ENCODE measurements at places on chromosomes 11 and 22.

- no peak for DNase-seq
These were observed 31.7 kb upstream of the NAV2 start for GRCh38 chr11:19680829-19681368.

GRCh38 chr22:25557218-25557617 is 7.3 kb upstream of the GRK3 start:
- no peak for DNase-seq

GRCh38 chr11:91876746-91877145 is 347.9 kb upstream of the FAT3 start:
- DNase-seq: no peak

DNA sequence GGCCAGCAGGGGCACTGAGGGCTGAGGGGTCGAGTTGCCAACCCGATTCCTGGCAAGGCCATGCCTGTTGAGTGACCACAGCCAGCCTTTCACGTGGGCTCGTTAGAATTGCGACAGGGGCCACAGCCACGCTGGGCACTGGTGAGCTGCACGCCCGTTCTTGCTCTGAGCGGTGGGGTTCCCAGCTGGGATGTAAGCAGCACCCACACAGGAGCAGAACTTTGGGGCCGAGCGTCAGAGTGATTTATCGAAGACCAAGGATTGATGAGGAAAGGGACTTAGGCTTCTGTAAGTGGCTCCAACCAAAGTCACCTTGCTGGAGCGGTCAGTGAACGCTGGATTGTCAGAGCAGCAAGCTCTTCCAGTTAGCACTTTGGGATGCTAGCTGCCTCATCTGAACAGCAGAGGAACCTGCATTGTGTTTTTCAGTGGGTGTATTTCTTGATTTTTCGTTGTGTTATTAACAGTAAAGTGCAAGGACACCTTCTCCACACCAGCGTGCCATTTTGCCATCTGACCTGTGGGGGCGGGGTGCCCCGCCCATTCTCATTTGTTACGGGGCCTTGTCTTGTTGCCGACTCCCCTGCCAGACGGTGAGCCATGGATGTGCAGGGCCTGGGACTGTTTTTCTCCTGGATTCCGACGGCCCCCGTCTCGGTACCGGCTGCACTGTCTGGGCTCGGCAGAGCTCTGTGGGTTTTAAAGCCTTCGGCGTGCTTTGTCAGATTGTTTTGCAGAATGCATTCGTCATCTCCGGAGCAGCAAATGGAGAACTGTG is 202.5 kb downstream of the TBC1D22A start:
- no peak for DNase-seq

- no peak for DNase-seq
These were observed 8.1 kb downstream of the UPK3A start for GRCh38 chr22:45292731-45293442.

DNA sequence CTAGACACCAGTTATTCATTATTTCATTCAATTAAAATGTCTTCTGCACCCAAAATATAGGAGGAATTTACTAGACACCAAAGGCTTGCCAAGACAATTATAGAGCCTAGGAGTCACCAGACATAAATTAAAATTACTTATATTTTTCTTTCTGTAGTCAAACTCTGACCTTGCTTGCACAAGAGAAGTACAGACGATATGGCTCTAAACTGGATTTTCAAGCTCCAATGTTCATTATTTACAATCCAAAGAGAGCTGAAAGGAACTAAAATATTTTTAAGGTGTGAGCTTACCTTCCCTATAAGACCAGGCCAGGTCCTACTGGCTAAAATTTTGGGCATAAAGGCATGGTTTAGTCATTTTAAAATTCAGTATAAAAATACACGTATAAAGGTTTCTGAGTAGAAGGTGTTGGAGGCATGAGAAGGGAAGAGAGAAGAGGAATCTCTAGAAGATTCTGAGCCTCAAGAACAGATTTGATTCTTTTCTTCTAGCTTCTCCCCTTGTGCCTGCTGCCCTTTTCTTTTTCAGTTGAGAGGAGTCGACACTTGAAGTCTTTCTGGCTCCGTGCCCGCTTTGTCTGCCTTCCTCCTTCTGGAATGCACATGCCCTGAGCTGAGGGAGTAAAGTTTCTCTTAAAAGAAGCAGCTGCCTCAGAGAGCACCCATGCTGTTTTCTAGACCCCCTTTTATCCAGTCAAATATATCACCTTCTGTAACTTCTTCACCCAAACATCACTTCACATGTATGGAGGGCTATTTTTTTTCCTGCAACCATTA is 13.5 kb downstream of the C11orf97 start:
- DNase-seq: no peak

DNA sequence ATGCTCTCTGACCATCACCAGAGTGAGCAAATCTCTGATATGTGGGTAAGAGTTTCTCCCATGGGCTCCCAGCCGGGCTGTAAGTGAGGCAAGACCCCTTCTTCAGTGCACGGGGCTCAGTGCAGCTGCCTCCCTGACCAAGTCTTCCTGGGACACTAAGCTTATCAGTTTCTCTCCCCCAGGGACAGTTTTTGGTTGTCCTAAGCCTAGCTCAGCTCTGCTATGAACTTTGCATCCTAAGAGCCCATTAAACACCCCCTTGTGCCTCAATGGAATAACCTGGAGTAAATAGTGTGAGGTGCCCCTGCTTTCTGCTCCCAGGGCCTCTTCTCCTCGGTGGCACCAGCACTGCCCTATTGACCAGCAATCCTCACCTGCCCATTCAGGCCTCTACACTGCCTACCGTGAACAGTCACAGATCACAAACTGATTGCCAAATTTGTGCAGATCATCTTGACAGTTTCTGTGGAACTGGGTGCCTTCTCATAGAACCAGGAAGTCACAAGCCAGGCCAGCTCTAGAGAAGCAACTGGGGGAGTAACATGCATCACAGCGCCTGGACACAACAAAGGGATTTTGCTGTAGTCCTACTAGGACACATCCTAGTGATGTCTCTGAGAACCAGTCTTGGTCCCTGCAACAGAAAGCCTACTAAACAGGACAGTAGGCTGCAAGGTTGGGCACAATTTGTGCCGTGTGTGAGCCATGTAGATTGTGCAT is 19.5 kb upstream of the IGLL5 start:
- no peak for DNase-seq

DNA sequence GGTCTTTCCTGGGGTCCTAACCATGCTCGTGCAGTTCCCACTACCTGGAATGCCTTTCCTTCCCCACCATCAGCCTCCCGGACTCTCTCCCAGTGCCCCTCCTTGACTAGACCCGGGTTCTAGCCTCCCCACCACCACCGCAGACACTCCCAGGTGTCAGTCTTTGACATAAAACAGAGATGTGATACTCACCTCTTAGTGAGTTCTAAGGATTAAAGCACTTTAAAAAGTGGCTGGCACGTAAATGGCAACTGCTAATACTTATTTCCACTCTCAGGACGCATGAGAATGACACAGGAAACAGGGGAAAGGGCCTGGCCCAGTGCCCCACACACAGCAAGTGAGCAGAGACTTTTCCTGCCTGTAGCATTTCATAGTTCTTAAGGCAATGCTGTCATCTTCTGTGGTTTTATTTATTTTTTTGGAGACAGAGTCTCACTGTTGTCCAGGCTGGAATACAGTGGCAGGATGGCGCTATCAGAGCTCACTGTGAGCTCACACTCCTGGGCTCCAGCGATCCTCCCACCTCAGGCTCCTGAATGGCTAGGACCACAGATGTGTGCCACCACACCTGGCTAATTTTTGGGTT is 1.9 kb upstream of the SLC25A45 start:
- no peak for DNase-seq

DNA sequence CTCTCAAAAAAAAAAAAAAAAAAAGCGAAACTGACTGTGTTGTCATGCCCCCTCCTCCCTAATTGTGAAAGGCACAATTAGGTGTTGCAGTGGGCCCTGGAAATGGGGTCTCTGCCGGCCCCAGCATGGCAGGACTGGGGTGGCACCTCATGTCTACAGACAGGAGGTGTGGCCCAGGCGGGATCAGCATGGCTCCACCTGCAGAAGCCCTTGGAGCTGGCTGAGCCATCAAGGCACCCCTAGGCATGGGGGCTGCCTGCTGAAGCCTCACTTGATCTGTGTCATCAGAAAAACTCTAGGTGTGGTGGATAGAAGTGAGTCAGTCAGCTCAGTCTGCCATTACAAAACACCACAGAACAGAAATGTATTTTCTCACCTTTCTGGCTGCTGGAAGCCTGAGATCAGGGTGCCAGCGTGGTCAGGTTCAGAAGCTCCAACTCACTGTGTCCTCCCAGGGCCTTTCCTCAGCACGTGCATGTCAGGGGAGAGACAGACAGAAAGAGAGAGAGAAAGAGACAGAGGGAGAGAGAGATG is 10.1 kb upstream of the B4GALNT4 start:
- no peak for DNase-seq

GRCh38 chr11:127675581-127675980 is 675.0 kb upstream of the KIRREL3 start:
- no peak for DNase-seq

GRCh38 chr11:123132881-123133280 is 62.2 kb downstream of the CLMP start:
- DNase-seq: no peak

- peak; percentile 58 for DNase-seq
These were observed 91.5 kb downstream of the CACNA1I start for GRCh38 chr22:39661842-39662685.

- DNase-seq: no peak
These were observed 36.4 kb downstream of the PIK3C2A start for GRCh38 chr11:17171343-17171742.

GRCh38 chr11:75706260-75706729 is 11.3 kb upstream of the MOGAT2 start:
- peak; percentile 27 for DNase-seq

- no peak for DNase-seq
These were observed 2.7 kb downstream of the FADD start for GRCh38 chr11:70205766-70206165.

DNA sequence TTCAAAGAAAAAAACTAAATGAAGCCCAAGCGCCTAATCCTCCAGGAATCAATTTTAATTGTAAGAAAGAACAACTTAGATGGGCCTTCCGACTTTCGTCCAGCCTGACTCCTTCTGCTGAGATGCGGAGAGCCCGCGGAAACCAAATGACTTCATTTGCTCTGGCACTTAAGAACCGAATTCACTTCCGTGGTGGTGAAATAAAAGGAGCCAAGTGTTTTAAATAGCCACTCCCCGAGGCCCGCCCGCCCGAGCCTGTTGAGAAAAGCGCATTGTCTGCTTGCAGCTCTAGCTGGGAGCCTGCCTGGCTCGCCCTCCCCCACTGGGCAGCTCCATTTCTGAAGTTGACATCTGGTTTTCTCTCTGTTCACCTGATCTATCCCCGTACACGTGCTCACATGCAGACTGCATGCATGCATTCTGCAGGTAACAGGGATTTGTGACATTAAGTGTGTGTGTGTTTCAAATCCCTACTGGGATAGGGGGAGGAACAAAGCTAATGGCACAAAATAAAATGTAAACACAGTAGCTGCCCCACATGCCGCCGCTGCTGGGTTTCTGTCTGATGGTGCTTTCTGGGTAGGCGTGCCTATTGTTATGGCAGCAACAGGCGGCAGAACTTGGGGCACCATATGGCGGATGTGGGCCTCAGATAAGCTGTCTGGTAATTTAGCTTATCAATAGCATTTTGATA is 6.2 kb downstream of the TEAD1 start:
- DNase-seq: no peak

DNA sequence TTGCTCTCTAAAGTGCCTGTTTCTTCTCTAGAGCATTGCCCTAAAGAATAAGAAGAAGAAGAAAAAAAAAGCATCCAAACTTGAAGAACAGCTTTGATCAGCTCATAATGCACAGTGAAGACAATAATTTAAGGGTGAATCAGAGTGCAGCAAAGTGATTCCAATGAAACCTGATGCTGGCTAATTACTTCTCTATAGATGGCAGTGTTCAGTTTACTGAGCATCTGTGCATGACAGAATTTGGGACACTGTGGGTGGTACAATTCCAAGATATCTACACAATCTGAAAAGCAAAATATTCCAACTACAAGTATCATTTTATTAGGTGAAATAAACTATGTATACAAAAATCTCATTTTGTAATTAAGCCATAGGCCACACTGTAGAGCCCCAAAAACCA is 450.5 kb upstream of the CCDC90B start:
- no peak for DNase-seq

DNA sequence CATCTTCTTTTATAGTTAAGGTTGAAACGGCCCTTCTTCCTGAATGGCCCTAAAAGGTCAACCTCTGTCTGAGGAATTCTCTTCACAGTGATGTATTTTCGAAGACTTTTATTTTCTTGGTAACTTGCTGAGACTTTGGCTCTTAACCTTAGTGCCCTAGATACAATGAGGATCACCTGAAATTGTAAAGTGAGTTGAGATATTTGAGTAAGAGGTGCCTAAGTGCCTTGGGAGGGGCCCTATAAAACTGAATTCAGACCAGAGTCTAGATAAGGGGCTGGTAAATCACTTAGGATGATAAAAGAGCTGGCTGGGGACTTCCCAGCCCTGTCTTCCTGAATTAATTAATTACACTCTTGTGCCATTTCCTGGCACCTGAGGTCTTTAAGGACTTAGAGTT is 505.6 kb upstream of the KIRREL3 start:
- DNase-seq: no peak

- no peak for DNase-seq
These were observed 81.7 kb upstream of the NECTIN1 start for GRCh38 chr11:119810478-119811232.

- DNase-seq: no peak
These were observed 5.7 kb downstream of the LRP4 start for GRCh38 chr11:46912526-46913150.

- no peak for DNase-seq
These were observed 50.8 kb downstream of the HIPK3 start for GRCh38 chr11:33307984-33308383.

DNA sequence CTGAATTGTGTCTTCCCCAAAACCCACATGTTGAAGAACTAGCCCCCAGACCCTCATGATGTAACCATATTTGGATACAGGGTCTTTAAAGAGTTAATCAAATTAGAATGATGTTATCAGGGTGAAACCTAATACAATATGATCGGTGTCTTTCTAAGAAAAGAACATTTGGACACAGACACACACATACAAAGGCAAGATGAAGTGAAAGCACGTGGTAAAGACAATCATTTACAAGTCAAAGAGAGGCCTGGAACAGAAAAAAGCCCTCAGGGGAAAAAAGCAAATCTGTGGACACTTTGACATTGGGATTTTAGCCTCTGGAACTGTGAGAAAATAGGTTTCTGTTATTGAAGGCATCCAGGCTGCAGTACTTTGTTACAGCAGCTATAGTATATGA is 733.4 kb downstream of the JRKL start:
- DNase-seq: no peak

GRCh38 chr22:44793506-44794172 is 41.3 kb downstream of the ARHGAP8 start:
- DNase-seq: no peak

- no peak for DNase-seq
These were observed 31.1 kb upstream of the SYT9 start for GRCh38 chr11:7220636-7221035.

DNA sequence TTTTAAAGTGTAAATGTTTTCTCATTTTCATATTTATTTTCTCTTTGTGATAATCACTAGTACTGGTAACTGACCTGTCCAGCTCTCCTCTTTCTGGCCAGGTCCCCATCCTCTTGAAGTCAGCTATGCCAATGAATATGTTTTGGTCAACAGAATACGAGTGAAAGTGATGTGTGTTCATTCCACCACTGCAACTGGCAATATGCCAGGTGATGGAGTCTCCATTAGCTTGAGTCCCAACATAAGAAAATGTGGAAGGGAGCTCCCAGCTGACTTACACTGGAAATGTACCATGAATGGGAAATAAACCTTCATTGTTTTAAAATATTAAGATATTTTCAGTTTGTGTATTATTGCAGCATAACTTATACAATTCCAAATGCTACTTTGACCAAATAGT is 75.8 kb downstream of the CCDC34 start:
- DNase-seq: no peak

GRCh38 chr11:111186308-111186915 is 59.1 kb upstream of the POU2AF2 start:
- no peak for DNase-seq
